ENCODE measurements at places on chromosomes 12 and 14.

GRCh38 chr12:7156259-7157197 is 26.4 kb downstream of the CLSTN3 start:
- DNase-seq, result no peak

DNA sequence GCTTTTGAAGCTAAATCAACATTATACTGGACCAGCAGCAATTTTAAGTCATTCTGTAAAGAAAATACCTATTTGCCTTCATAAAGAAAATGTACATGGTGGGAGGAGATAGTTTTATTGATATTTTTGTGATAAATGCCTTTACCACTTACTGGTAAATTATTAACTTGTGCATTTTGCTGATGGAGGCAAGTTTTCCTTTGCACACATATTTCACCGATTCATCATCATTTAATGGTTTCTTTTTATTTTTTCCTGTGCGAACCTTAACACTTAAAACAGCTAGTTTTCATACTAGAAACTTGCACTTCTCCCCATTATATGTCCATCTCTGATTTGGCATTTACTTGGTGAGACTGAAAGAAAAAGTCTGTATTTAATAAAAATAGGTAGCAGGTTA is 239.3 kb downstream of the TRHDE start:
- DNase-seq, result no peak

GRCh38 chr14:55976655-55977054 is 141.6 kb upstream of the PELI2 start:
- no peak for DNase-seq

- DNase-seq, result no peak
Measured at GRCh38 chr14:80549141-80549540, 337.8 kb upstream of the DIO2 start.

GRCh38 chr12:119781804-119782203 is 95.3 kb downstream of the CIT start:
- no peak for DNase-seq

GRCh38 chr12:121800694-121801594 is 2.9 kb upstream of the SETD1B start:
- no peak for DNase-seq

- no peak for DNase-seq
Measured at GRCh38 chr14:69289811-69290520, 30.0 kb downstream of the GALNT16 start.

- DNase-seq, result no peak
Measured at GRCh38 chr14:103097244-103097993, 2.9 kb downstream of the EXOC3L4 start.

DNA sequence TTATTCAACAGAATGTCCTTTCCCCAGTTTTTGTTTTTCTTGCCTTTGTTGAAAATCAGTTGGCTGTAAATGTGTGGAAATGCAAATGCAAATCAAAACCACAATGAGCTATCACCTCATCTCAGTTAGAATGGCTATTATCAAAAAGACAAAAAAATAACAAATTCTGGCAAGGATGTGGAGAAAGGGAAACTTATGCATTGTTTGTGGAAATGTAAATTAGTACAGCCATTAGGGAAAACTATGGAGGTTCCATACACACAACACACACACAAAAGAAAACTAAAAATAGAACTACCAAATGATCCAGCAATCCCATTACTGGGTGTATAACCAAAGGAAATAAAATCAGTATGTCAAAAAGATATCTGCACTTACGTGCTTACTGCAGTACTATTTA is 518.8 kb upstream of the ATXN7L3B start:
- DNase-seq, result no peak

DNA sequence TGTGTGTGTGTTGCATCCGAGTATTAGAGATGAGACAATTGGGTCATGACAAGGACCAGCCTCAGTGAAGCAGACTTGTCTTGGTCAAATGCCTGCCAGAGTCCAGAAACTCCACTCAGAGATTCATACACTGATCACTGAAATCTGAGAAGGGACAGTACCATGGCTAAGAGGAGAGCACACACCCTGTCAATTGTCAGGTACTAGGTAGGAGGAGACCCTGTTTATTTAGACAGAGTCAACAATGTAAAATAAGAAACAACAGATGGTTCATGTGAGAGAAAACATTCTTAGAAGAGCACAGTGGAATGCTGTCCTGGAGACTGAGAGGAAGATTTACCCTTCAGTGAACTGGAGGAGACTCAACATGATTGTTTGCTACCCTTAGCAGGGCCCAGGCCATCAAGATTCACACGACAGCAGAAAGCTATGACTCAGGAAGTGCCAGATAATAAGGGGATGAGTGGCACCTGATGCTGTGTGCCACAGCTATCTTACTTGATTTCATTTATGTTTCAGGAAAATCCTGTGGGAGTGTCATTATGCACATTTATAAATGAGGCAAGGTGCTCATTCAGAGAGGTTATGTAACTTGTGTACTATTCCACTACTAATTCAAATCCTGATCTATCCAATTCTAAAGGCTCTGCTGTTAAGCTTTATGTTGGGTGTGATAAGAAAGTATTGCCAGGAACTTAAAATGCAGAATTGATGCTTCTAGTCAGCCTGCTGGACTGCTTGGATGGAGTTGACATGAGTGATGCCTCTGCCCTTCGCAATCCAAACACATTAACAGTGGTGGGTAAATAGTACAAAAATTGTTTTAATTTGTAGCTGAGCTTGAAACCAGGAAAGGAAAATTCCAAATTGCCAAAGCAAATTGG is 136.6 kb upstream of the NEDD1 start:
- no peak for DNase-seq

- DNase-seq, result no peak
Measured at GRCh38 chr14:94059998-94060397, 21.0 kb downstream of the DDX24 start.

DNA sequence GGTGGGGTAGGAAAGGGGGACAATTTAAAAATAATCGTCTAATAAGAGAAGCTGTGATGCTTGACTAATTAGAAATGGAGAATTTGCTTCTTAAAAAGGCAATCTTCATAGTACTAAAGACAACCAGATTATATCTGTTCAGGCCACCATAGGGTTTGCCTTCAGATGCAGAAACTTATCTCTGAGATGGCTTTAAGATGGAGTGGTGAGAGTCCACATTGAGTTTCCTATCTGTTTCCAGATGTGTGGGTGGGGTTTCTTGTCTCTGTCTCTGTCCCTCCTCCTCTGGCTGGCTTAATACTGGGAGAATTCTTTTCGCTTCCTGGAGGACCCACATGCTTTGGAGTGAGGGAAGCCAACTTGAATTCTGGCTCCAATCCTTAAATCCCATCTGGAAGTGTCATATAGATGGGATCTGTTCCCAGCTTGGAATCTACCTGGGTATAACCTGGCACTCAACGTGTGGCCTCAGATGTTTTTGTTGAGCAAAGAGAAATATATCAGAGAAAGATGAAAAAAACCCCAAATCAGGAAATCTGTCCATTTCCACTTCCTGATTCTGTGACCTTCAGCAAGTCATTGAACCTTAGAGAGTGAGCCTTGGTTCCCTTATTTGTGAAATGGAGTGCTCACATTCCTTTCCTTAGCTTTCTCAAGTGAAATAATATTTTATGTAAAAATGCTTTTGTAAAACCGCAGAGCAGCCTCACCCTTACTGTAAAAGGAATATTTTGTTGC is 66.4 kb downstream of the CHST11 start:
- DNase-seq, result no peak

DNA sequence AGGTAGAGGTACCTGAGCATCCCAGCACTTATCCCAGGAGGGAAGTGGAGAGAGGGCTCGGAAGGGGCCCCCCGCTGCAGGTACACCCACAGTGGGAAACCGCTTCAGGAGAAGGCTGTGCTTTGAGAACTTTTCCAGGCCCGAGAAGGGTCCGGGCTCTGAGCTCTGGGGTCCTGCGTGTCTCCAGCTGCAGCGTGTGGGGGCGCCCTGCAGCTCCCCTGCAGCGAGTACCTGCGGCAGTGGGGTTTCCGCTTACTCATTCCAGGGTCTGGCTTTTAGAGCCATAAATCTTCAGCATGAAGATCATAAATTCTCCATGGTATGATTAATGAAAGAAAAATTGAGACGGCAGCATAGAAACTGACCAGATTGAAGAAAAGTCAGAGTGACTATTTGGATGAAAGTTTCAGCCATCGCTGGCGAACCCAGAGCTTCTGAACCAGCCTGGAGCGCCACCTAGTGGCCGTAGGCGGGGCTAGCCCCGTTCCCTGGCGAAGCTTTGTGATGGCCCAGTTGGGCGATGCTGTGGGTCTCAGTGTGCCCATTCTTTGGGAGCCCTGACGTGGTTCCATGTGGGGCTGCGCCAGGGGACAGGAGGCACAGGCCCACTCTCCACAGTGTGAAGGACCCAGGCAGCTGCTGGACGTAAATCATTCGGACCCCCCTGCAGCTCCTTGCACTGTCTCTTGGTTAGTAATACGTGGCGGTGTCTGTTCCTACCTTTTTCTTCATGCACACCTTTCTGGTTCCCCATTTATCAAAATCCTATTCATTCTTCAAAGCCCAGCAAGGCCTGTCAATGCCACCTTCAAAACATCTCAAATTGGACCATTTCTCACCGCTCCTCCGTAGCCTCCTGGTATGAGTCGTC is 198.2 kb downstream of the TSPAN9 start:
- peak; percentile 62 for DNase-seq

Measured in stimulated activated CD4-positive, alpha-beta T cell treated with anti-CD3 and anti-CD28 coated beads, Interleukin-15, amount 100 ng/mL, for 48 hours (primary cell).